ENCODE measurements at places on chromosomes 13 and 19.

DNA sequence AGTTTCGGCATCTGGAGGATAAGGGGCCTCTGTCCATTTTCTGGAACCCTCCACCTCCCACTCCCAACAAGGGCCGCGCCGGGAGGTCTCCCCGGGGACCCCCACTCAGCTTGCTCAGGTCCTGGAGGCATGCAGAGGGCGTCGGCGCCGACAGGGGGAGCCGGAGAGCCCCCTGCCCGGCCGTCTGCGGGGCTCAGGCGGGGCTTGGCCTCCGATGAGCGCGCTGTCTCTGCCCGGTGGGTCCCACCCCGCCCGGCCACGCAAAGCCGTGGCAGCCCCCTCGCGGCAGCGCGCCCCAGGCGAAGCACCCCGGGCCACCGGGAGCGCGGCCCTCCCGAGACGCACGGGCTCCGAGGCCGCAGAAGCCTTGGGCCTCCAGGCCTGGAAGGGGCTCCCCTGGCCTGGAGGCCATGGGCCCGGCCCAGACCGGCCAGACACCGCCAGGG, 149.7 kb upstream of the ZNF536 start:
- no peak for DNase-seq

DNA sequence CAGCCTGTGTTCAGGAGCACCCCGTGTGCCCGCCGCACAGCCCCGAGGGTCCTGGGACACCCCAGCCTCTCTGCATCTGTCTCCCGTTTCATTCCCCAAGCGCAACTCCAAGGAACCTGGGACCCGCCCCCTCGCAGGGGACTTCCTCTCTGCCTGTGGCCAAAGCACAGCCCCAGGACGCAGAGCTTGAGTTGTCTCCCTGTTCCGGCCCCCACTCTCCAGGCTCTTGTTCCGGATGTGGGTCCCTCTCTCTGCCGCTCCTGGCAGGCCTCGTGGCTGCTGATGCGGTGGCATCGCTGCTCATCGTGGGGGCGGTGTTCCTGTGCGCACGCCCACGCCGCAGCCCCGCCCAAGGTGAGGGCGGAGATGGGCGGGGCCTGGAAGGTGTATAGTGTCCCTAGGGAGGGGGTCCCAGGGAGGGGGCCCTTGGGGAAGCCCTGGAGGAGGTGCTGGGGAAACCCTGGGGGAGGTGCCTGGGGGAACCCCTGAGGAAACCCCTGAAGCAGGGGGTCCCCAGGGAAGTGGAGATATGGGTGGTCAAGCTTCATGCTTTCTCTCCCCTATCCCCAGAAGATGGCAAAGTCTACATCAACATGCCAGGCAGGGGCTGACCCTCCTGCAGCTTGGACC, 1.3 kb downstream of the HCST start:
- DNase-seq: peak; percentile 78

- no peak for DNase-seq
Measured at GRCh38 chr19:34232566-34233481, 21.5 kb upstream of the GARRE1 start.

DNA sequence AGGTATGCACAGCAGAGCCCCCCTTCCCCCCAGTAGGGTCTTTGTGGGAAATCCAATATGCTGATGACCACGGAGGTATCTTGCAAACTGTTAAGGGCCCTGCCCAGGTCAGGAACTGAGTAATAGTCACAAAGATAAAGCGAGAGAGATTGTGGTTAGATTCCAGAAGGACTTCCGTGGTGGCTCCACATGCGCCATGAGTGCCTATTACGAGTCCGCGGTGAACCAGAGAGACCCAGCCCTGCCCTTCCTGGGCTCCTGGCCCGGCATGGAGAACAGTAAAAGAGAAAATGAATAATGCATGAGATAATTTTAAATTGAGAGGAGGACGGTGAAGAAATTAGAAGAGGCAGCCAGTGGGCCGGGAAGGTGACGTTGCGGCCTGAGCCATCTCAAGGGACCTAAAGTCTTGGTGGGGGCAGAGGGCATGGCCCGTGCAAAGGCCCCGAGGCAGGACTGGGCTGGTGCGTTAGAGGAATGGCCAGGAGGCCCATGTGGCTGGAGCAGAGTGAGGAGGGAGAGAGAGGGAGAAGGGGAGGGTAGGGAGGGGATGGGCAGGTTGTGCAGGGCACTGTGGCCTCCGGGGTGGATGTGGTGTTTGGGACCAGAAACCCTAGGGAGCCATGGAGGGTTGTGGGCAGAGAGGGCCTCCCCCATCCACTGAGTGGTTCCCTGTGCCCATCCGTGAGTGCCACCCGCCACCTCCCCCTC, 46.6 kb upstream of the NFIC start:
- DNase-seq: no peak

- DNase-seq: no peak
Measured at GRCh38 chr13:51175639-51176038, 46.6 kb upstream of the FAM124A start.

DNA sequence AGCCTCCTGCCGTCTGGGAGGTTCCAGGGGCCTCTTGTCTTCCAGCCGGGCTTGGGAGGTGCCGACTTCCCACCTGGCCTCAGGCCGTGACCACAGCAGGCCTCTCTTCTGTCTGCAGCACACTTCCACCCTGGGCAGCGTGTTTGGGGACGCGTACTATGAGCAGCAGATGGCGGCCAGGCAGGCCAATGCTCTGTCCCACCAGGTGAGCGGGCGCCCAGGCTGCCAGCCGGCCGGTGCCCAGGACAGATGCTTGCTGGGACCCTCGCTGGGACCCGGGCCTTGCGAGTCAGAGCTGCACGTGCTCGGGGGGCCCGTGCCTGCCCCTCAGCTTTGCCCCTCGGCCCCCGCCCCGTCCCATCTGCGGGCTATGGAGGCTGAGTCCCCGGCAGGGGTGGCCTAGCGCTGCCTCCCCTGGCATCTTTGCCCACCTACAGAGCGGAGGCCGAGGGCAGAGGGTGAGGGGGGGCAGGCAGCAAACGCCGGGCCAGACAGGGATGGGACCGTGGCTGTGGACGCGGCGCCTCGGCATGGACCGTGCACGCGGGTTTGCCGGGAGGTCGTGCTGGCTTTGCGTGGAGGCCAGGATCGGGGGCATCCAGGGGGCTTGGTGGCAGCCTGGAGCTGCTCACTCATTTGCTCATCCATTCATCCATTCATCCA, 16.2 kb downstream of the COMP start:
- DNase-seq: no peak

DNA sequence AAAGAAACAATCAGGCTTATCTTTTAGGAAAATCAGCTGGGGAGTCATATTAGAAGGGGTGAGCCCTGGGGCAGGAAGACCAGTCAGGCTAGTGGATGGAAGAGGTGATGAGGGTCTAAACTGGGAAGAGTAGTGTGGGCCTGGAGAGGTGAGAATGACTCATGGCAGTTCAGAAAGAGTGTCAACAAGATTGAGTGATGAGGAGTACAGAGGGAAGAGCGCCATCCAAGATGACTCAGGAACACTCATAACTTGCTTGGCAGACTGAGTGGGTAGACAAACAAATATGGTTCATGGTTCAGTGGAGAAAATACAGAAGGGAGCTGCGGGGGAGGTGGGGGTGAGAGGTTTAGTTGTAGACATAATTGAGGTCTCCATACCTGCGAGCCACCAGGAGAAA, 17.3 kb upstream of the CLDN10 start:
- DNase-seq: no peak

- DNase-seq: no peak
Measured at GRCh38 chr13:34620074-34620850, 321.8 kb upstream of the NBEA start.

- no peak for DNase-seq
Measured at GRCh38 chr19:42426643-42427042, 545 bp downstream of the LIPE start.

- DNase-seq: peak; percentile 31
Measured at GRCh38 chr19:48490981-48491792, 20.4 kb downstream of the LMTK3 start.

DNA sequence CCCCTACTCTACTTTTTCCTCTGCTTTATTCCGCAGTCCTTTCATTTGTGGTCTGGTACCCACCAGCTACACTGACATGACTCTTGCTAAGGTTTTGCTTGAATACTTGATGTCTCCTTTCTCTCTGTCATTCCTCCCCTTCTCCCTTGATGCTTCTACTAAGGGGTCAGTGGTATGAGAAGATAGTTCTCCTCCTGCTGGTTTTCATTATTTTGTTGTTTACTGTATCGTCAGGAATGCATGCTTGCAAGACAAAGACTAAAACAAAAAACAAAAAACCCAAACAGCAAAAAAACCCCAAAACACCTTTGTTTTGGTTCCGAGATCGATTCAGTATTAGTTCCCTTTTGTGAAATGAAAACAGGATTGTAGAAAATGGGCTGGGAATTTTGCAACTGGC, 59.5 kb downstream of the PCCA start:
- DNase-seq: no peak

GRCh38 chr13:77375560-77376108, 48.7 kb upstream of the MYCBP2 start:
- DNase-seq: no peak

DNA sequence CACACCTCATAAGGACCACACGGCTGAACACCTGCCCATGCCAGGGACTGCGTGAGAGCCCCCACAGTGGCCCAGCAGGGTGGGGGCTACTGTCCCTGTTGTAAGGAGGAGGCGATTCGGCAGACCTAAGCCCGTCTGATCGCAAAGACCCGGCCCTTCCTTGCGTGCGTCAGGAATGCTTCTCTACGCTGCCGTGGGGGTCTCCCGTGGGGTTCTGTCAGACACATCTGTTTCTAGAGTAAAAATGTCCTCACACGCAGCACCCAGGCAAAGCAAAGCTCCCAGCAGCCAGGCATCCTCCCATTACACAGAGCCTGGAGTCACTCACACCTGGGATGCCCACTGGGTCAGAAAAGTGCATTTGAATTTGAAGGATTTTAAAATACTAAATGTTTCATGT, 147.7 kb upstream of the SOX1 start:
- no peak for DNase-seq

GRCh38 chr19:16366433-16367260, 42.0 kb downstream of the KLF2 start:
- no peak for DNase-seq

DNA sequence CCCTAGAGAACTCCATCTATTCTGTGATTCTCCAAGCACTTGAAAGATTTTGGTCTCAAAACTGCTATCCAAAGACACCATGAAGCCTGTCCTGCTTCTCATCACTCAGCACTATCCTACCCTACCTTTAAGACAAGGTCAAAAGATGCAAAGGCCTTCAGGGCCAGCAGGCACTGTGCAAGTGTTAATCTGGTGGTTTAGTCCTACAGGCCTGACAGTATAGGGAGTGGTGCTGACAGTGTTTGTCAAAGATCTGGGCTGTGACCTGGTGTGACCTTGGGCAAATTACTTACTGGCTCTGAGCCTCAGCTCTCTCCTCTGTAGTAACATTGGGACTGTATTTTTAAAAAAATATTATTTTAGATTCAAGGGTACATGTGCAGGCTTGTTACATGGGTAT, 28.0 kb downstream of the SIAH3 start:
- DNase-seq: no peak

- no peak for DNase-seq
Measured at GRCh38 chr13:100537486-100537885, 51.1 kb downstream of the GGACT start.

DNA sequence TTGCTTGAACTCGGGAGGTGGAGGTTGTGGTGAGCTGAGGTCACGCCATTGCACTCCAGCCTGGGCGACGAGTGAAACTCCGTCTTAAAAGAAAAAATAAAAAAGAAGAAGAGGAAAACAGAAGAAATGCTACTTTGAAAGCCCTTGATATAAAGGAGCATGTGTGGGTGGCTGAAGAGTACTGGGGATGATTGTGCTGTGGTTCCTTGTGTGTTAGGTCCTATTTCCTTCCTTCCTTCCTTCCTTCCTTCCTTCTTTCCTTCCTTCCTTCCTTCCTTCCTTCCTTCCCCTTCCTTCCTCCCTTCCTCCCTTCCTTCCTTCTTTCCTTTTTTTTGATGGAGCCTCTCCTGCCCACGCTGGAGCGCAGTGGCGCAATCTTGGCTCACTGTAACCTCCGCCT, 14.3 kb downstream of the WDR88 start:
- DNase-seq: no peak

- no peak for DNase-seq
Measured at GRCh38 chr13:83878691-83879430, 3.4 kb downstream of the SLITRK1 start.

DNA sequence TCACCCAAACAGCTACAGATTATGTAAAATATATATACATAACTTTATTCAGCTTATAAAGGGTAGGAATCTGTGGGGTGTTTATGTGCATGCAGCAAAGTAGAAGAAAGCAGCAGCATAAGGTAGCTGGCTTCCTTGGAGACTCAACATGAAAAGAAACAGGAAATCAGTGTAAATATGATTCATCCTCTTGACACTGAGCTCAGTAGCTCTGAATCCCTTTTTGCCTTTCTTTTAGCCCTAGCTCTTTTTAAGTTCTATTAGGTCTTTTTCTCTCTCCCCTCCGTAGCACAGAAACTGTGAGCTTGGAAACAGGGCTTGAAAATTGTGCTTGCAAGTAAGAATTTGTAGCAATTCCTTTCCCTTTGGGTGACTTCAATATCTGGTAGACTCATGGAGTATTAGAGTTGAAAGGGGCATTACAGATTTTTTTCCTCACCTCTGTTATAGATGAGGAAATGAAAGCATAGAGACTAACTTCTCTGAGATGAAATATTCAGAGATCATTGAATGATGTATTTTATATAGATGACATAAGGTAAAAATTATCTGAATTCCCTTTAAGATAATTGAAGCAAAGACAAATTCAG, 314.4 kb downstream of the PCDH9 start:
- no peak for DNase-seq

DNA sequence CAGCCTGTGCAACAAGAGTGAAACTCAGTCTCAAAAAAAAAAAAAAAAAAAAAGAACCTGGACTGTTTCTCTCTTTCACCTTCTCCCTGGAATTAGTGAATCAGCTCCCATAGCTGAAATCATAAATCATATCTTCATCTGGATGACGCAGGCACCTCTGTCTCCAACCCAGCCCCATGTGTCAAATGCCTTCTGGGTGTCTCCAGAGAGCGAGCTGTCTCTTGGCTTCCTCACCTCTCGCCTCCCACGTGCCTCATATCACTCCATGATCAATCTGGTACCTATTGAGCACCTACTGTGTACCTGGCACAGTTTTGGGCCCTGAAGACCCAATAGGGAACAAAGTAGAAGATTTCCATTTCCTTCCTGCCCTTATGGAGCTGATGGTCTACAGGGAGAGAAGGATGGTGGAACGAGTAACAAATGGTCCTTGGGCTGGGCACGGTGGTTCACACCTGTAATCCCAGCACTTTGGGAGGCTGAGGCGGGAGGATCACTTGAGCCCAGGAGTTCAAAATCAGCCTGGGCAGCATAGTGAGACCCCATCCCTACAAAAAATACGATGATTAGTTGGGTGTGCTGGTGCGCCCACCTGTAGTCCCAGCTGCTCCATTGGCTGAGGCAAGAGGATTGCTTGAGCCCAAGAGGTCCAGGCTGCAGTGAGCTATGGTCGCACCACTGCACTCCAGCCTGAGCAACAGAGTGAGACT, 2.5 kb downstream of the HSD11B1L start:
- DNase-seq: no peak
